Aorta (tissue), 5 donors: ENCODE measurements at places on chromosomes 12 and 14. TPM values are rescaled to one million over a fixed set of nuclear protein-coding genes. Genes with fewer than 3 reads are reported as not detected.

Gene SYT10
- total RNA-seq: 0.30 TPM

Gene SLCO1B1
- not detected for total RNA-seq

Gene PTGDR
- 0.71 TPM for total RNA-seq

Gene ING4
- total RNA-seq: 43.3 TPM

Gene MSRB3
- total RNA-seq: 198 TPM

Gene PLEK2
- 1.3 TPM for total RNA-seq

Gene DEPDC4
- total RNA-seq: 0.29 TPM

Gene RFX4
- total RNA-seq: not detected

Gene WDR89
- 7.9 TPM for total RNA-seq

Gene LIN7A
- 5.8 TPM for total RNA-seq

Gene NRL
- 1.1 TPM for total RNA-seq

Gene TCL1B
- not detected for total RNA-seq
